ENCODE measurements at places on chromosomes 5 and 9.

GRCh38 chr5:170865622-170866021, 3.8 kb downstream of the RANBP17 start:
- DNase-seq = no peak

GRCh38 chr5:168663276-168664004, 84.3 kb upstream of the PANK3 start:
- DNase-seq = no peak

DNA sequence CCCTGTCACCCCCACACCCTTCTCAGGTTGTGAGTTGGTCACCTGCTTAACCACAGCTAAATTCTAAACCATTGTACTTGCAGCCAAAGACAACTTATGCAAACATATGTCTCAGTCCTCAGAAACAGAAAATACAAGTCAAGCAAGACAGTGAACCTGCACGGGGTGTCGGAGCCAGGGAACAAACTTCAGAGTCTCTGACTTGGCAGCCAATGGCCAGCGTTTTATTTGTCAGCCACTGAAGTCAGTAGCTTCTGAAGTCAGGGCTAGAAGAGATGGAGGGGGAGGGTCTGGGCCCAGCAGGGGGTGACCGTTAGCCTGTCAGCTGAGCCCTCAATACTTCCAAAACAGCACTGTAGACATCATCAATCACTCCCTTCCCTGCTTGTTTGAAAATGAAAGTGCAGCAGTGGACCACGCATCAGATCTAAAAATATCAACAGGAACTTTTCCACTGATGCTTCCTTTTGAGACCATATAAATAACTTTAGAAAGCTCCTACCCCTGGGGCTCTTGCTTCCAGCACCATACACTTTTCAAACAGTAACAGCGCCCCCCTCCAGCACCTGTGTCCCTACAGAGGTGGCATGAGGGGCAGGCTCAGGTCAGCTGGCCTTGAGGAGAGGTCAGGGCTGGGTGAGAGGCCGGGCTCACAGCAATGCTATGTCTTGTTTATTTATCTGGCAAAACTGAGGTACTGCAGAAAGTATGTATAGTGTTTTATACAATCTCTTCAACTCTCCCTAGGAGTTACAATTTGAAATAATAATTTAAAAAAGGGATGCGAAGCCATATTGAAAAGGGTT, 142.5 kb downstream of the ACER2 start:
- no peak for DNase-seq

- no peak for DNase-seq
These were observed 4.1 kb downstream of the IRF1 start for GRCh38 chr5:132486318-132487094.

DNA sequence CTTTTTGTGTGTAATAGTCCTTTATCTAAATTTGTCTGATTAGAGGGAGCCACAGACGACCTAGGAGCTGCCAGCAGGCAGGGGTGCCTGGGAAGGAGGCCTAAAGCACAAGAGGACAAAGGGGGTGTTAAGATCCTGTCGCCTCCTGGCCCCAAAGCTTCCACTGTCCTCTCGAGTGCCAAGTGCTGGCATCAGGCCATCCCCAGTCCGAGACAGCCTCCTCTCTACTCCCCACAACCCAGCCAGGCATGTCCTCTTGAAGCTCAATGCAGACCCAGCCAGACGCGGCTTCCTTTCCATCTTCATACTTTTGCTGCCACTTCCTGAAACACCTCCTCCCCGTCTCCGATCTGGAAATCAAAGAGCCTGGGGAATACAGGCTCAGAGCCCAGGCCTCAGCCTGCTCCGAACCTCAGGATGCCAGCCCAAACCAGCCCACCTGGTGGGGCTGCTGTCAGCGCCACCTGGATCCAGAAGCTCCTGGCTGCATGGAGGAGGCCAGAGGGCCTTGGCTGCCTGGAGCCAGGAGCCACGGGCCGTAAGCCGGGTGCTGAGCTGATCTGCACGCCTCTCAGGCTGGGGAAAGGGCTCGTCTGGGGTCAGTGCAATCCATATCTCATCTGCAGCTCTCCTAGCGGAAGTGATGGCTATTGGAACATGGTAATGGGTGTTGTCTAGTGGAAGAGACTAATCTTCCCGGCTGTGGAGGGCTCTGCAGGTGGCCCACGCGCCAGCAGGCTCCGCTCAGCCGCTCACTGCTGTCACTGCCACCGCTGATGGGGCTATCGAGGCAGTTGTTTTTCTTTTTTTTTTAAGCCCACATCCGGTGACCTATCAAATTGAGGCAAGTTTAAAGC, 60.2 kb upstream of the FUBP3 start:
- DNase-seq = no peak
